ENCODE measurements at places on chromosomes 4 and X. TPM values are rescaled to one million over a fixed set of nuclear protein-coding genes. Genes with fewer than 3 reads are reported as not detected.

Gene SLC9B2
- total RNA-seq: 11.4 TPM

Gene SERPINA7
- total RNA-seq: not detected

DNA sequence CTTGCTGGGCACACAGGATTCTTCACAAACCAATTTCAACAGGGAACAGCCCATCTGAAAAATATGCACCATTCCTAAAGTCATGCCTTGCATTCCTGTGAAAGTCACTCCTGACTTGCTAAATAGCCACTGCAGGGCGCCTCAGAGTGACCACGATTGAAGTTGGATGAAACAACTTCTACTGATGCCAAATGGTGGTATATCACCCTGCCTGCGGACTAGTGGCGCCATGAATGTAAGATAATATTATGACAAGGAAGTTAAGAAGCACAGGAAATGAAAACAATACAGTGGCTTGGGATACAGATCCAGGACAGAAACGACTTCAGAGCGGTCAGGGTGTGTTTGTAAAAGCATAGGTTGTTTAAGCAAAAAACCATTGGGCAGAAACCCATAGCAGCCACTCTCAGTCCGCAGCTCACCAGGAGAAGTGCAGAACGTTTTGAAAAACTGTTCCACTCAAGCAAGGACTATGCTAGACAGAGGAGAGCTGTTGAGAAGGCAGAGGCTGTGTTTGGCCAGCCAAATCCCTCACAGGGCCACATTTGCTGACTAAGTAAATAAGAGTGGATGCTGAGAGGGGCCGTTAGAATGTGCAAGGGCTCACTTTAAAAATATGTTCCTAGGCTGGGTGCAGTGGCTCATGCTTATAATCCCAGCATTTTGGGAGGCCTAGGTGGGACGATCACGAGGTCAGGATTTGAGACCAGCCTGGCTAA, 250.4 kb downstream of the PTTG2 start:
- H3K4me1 ChIP-seq: 0 out of 2 replicates have a peak, but pooled peaks cover 4% of the 10 kb centered on the region
- H3K27ac ChIP-seq: no peak overlapping the region
- no peaks in the 10 kb centered on the region for H3K27me3 ChIP-seq
- no peak for DNase-seq
- no peaks in the 10 kb centered on the region for H3K36me3 ChIP-seq
- no peak overlapping the region for H3K4me3 ChIP-seq

- no peak overlapping the region for H3K27ac ChIP-seq
- H3K4me3 ChIP-seq: no peak overlapping the region
- no peaks in the 10 kb centered on the region for H3K4me1 ChIP-seq
- DNase-seq: no peak
- H3K36me3 ChIP-seq: no peaks in the 10 kb centered on the region
- H3K27me3 ChIP-seq: no peaks in the 10 kb centered on the region
Observed at GRCh38 chr4:139774759-139775487, 109.3 kb downstream of the MGST2 start.

Gene MAGEB2
- not detected for total RNA-seq

DNA sequence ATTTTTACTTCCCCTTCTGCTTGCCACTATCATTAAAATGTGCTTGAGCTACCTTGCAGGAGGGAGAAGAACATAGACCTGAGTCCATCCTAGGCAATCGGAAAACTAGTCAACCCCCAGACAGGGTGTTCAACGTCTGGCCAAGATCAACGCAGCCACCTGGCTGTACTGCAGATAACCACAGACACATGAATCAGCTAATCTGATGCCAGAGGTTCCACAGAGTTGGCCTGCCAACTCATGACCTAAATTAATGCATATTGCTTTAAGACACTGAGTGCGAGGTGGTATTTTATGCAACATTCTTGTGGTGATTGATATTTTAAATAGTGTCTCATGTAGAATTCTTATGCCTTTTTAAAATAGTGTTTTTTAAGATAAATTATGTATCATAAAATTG, 1283.8 kb upstream of the PABPC4L start:
- no peaks in the 10 kb centered on the region for H3K36me3 ChIP-seq
- no peak overlapping the region for H3K4me3 ChIP-seq
- H3K27ac ChIP-seq: no peak overlapping the region
- DNase-seq: no peak

GRCh38 chrX:69285881-69286564, 120.8 kb upstream of the PJA1 start:
- no peak overlapping the region for H3K27ac ChIP-seq
- peaks cover 41% of the 10 kb centered on the region for H3K27me3 ChIP-seq
- no peaks in the 10 kb centered on the region for H3K36me3 ChIP-seq
- peaks cover 3% of the 10 kb centered on the region for H3K4me1 ChIP-seq

- no peaks in the 10 kb centered on the region for H3K36me3 ChIP-seq
- H3K27ac ChIP-seq: no peak overlapping the region
- H3K4me3 ChIP-seq: no peak overlapping the region
- no peaks in the 10 kb centered on the region for H3K4me1 ChIP-seq
- H3K27me3 ChIP-seq: no peaks in the 10 kb centered on the region
Observed at GRCh38 chrX:130825525-130825924, 77.5 kb downstream of the ENOX2 start.

- DNase-seq: no peak
- no peak overlapping the region for H3K4me3 ChIP-seq
- no peaks in the 10 kb centered on the region for H3K36me3 ChIP-seq
- H3K27me3 ChIP-seq: no peaks in the 10 kb centered on the region
- H3K4me1 ChIP-seq: no peaks in the 10 kb centered on the region
- H3K27ac ChIP-seq: no peak overlapping the region
Observed at GRCh38 chrX:151984902-151985301, 10.4 kb upstream of the GABRE start.

Gene GSX2
- not detected for total RNA-seq

Gene TEX13C
- not detected for total RNA-seq

DNA sequence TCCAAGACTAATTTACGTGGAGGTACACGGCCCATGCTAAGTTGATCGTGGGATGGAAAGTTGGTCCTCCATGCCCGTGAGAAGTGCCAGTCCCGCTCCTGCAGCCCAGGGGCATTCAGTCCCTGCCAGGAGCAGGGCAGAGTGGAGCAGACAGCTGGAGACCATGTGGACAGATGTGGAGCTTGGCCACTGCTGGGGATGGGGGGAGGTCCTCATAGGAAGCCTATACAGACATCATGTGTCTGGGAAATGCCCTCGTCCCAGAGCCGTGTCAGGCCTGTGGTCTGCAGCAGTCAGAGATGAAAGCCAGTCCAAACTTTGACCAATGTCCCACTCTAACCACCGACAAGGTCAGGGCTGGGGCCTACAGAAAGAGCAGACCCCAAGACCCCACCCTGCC, 118.4 kb downstream of the CPZ start:
- no peak for DNase-seq
- H3K36me3 ChIP-seq: no peaks in the 10 kb centered on the region
- no peaks in the 10 kb centered on the region for H3K4me1 ChIP-seq
- H3K27ac ChIP-seq: no peak overlapping the region
- H3K27me3 ChIP-seq: no peaks in the 10 kb centered on the region
- no peak overlapping the region for H3K4me3 ChIP-seq

DNA sequence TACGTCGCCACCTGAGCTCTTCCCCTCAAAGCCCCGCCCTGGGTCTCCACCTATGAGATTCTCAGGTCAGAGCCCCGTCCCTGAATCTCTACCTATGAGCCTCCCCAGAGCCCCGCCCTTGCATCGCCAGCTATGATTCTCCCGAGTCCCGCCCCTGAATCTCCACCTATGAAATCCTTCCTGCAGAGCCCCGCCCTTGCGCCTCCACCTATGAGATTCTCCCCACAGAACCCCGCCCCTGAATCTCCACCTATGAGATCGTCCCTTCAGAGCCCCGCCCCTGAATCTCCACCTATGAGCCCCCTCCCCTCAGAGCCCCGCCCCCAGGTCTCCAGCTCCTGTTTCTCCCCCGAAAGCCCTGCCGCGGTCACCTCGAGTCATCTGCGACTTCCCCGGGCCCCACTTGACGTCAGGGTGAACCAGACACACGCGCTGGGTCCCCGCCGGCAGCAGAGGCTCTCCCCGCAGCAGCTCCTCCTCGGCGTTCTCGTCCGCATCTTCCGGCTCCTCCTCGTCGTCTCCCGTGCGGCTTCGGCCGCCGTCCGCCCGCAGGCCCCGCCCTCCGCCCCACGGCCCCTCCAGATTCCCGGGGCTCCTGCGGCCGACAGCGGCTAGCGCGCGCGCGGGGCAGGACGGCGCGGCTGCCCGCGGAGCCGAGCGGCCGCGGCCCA, 393 bp downstream of the GTPBP6 start:
- peaks cover 2% of the 10 kb centered on the region for H3K4me1 ChIP-seq
- DNase-seq: peak; percentile 97
- peak overlapping the region; percentile 82 for H3K4me3 ChIP-seq
- peaks cover 19% of the 10 kb centered on the region for H3K36me3 ChIP-seq
- peak overlapping the region; percentile 82 for H3K27ac ChIP-seq

Gene FRMD7
- total RNA-seq: not detected

- H3K27ac ChIP-seq: no peak overlapping the region
- no peaks in the 10 kb centered on the region for H3K27me3 ChIP-seq
- H3K4me1 ChIP-seq: peaks cover 22% of the 10 kb centered on the region
- no peaks in the 10 kb centered on the region for H3K36me3 ChIP-seq
Observed at GRCh38 chr4:10006231-10006600, 15.1 kb downstream of the SLC2A9 start.

- no peaks in the 10 kb centered on the region for H3K4me1 ChIP-seq
- no peak for DNase-seq
- no peak overlapping the region for H3K27ac ChIP-seq
Observed at GRCh38 chr4:85748654-85749053, 273.7 kb downstream of the ARHGAP24 start.

- no peak overlapping the region for H3K27ac ChIP-seq
- no peaks in the 10 kb centered on the region for H3K36me3 ChIP-seq
- H3K27me3 ChIP-seq: no peaks in the 10 kb centered on the region
- DNase-seq: no peak
Observed at GRCh38 chrX:93461060-93461459, 212.3 kb downstream of the NAP1L3 start.

- DNase-seq: no peak
- H3K36me3 ChIP-seq: no peaks in the 10 kb centered on the region
- no peaks in the 10 kb centered on the region for H3K27me3 ChIP-seq
- no peak overlapping the region for H3K27ac ChIP-seq
- no peaks in the 10 kb centered on the region for H3K4me1 ChIP-seq
- no peak overlapping the region for H3K4me3 ChIP-seq
Observed at GRCh38 chrX:57674861-57675260, 5.2 kb downstream of the NLRP2B start.

DNA sequence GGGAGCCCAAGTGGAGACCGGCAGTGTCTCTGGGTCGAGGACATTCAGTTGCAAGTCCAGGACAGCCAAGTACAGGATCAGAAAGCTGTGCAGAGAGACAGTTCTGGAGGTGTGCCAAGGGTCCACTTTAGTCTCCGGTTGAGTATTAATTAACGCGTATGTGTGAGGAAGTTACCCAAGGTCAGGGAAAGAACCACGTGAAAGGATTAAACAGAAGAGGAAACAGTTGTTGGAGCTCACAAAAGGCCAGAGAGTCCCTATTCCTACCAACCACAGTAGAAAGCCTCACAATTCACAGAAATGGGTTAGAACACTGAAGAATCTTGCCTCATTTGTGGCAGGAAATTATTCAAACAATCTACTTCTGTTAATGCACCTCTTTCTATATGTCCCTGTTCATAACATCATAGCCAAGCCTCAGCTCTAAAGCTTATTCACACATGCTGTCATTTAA, 17.9 kb upstream of the NSUN7 start:
- peaks cover 10% of the 10 kb centered on the region for H3K27me3 ChIP-seq
- no peaks in the 10 kb centered on the region for H3K4me1 ChIP-seq
- no peaks in the 10 kb centered on the region for H3K36me3 ChIP-seq
- no peak overlapping the region for H3K4me3 ChIP-seq

DNA sequence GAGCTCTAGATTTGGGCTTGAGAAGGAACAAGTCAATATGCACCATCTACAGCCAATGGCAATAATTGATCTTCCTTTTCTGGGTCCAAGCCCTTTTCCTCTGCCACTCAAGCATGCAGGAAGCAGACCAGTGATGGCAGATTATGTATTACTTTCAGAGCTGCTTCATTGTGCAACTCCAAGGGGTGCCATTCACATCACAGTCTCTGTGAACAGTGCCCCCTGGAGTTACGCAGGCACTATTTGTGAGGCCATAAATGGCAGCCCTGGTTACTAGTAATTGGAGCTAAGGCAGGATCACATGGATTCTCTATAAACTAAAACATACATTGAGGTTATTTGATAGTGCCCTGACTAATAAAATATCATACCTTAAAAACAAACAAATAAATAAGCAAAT, 313.4 kb upstream of the SLC7A11 start:
- H3K4me1 ChIP-seq: no peaks in the 10 kb centered on the region
- no peaks in the 10 kb centered on the region for H3K27me3 ChIP-seq
- no peak overlapping the region for H3K4me3 ChIP-seq
- no peak overlapping the region for H3K27ac ChIP-seq
- DNase-seq: no peak

DNA sequence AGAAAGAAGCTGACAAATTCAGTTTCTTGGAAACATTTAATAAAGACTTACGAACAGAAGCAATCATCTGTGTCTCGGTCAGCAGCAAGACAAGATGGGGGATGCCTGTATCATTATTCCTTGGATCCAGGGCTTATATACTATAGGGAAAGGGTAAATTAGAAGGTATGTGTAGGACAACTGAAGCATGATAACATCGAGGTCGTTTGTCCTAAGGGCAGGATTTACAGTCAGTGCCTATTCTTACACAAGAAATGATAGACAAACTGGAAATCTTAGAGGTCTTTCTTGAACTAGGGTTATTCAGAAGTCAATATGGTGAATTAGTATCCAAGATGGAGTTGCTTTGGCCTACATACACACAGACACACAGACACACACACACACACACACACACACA, 553.0 kb downstream of the STPG2 start:
- no peaks in the 10 kb centered on the region for H3K36me3 ChIP-seq
- H3K4me3 ChIP-seq: no peak overlapping the region
- no peak for DNase-seq

DNA sequence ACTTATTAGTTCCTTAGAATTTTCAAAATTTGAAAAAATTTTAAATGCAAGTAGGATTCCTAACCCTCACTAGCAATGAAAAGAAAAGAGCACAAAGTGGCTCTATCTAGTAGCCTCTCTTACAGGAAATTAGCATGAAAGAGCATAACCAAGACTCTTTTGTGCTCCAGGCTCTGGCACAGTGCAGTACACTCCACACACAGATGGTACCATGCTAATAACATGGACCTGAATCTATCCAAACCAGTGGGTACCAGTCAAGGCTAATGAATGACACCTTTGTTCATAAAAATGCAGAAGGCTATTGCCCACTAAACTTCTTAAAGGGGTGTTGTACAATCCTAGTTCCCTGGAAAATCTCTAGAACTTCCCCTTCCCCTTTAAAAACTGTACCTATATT, 119.0 kb downstream of the MANBA start:
- no peaks in the 10 kb centered on the region for H3K27me3 ChIP-seq
- peaks cover 8% of the 10 kb centered on the region for H3K4me1 ChIP-seq
- no peak for DNase-seq
- no peak overlapping the region for H3K27ac ChIP-seq

Gene UGT2B7
- not detected for total RNA-seq
